ENCODE measurements at places on chromosomes 7 and 10.

DNA sequence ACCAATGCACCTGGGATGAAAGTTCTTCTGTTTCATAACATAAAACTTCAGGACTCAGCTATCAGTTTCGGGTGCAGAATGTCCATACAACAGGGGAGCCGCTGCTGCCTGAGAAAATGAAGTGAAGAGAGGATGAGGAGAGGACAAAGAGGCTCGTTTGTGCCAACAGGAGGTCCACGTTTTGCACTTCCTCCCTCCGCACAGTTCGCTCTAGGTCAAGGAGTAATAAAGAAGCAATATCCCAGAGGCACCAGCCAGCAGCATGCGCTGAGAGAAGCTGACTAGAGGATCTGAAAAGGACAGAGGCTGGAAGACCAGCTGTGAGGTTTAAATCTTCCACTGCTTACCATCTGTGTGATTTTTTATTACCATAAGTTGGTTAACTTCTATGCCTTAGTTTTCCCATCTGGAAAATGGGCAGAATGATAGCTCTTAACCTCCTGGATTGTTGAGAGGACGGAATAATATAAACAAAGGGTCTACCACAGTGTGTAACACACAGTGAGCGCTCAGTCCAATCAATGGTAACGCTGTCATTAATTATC is 709 bp downstream of the GPAM start:
- DNase-seq, result no peak

GRCh38 chr10:113232928-113233511 is 283.0 kb downstream of the TCF7L2 start:
- DNase-seq, result no peak

GRCh38 chr10:3955493-3955892 is 170.5 kb upstream of the KLF6 start:
- no peak for DNase-seq

- DNase-seq, result no peak
Observed at GRCh38 chr7:106952658-106953231, 87.7 kb downstream of the PIK3CG start.

GRCh38 chr10:127149501-127150081 is 46.8 kb downstream of the INSYN2A start:
- no peak for DNase-seq

DNA sequence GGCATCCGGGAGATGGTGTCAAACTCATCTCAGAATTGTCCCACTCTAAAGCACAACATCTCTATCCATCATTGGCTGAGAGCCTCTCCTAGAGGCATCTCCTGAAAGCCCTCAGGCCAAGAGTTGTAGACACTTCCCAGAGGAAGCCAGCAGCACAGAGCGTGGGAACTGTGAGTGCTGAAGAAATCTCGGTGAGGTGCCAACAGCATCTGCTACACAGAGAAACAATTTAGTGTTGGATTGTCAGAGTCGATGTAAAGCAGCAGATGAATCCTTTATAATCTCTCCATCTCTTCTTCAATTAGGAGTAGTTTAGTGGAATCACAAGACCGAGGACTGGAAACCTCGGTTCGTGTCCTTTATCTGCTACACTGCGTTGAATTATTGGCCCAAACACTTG is 172.2 kb downstream of the C7orf25 start:
- DNase-seq, result no peak
